Uterus (tissue), 4 donors: ENCODE measurements at places on chromosomes 5 and 9. TPM values are rescaled to one million over a fixed set of nuclear protein-coding genes. Genes with fewer than 3 reads are reported as not detected.

Gene FAM240B
- not detected for total RNA-seq

Gene PCA3
- total RNA-seq: not detected

Gene CD14
- total RNA-seq: 42.0 TPM

Gene SLC28A3
- not detected for total RNA-seq

DNA sequence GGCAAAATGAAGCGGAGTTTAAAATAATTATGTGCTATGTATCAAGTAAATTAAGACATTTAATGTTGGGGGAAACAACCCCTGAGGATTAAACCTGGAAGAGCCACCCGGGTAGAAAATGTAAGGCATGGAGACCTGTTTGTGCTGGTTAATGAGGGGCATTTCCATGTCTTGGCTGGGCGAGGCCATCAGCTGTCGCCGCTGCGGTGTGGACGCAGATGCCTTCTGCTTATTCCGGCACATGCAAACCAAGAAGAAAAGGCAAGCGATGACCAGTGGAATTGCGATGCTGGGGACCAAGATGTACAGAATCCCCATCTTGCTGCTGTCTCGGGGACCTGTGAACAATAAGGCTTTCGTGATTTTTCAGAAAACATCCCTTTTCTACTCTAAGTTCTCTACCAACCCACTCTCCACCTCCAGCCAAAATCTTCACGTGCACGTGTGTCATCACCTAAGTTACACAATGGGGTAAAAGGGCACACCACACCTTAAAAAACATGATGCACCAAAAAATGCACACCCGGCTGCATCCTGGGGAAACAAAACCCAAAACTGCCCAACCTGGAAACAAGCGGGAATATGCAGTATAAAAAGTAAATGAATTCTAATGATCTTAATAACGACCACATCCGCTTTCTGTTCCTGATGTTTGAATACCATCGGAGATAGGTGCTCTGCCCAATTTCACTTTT lies 223.5 kb downstream of the ROR2 start:
- DNase-seq: peak; percentile 10

DNA sequence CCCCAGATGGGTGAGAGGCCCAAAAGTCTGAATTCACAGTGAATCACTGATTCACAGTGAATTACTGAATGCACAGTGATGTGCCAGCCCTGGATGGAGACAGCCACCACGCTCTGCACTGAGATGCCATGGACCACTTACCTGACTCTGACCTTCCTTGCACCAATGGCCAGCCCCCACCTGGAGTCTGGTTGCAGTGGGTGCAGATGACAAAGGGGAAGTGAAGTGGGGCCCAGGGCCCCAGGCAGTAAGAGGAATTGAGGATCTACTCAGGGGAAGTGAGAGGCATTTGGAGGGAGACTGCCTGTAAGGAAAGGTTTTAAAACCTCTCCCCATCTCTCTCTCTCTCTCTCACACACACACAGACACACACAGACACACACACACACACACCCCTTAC lies 412.1 kb downstream of the CYLC2 start:
- DNase-seq: no peak

DNA sequence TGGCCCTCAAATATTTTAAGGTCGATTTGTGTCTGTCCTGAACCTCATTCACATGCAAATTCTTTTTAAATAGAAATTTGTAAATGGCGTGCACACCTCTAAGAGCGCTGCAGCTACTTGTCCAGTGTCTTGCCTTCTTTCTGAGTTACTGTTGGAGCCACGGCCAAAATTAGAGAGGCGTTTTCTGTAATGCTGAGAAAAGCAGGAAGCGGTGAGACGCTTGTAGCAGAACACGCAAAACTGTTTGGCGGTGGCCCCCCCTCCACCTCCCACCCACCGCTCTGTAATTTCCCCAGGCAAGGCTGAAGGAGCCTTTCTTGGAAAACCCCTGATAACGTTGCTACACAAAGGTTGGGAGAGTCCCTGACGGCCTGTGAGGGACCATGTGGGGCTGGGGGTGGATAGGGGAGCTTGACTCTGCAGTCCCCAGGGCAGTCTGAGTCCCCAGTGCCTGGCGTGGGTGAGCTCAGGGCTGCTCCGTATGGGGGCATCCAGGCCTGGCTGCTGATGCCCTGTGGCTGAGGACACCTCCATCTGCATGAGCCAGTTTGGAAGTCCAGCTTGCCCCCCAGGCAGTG lies 96.5 kb downstream of the GADD45G start:
- no peak for DNase-seq

GRCh38 chr9:5767968-5768932 lies 64.7 kb downstream of the ERMP1 start:
- DNase-seq: no peak

DNA sequence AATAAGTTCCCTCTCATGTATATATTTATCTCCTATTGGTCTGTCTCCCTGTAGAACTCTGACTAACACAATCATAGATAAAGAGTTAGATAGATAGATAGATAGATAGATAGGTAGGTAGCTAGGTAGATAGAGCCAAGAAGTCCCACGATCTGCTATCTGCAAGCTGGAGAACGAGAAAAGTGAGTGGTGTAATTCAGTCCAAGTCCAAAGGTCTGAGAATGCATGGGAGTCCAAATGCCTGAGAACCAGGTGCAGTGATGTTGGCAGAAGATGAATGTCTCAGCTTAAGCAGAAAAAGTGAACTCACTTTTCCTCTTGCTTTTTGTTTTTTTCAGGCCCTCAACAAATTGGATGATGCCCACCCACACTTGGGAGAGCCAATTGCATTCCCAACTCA lies 37.7 kb upstream of the ZFR start:
- DNase-seq: no peak

- no peak for DNase-seq
These were observed 555.5 kb upstream of the BRINP1 start for GRCh38 chr9:119924736-119925135.

DNA sequence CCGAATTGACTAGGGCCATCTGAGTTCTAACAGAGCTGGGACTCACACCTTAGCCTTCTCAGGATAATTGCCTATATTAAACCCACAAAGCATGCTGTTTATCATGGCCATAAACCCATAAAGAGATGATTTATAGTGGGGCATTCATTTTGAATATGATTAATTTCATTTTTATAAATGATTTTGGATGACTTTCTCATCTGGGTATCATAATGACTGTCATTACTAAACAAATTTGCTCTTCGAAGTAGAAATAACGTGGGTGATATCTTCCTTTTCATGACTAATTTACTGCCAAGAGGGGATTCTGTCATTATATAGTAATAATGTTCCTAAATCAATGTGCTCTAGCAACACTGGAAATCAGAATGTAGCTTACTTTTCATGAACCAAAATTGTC lies 498.2 kb downstream of the CDH12 start:
- no peak for DNase-seq

GRCh38 chr9:68895741-68896478 lies 118.0 kb downstream of the PRKACG start:
- DNase-seq: no peak

DNA sequence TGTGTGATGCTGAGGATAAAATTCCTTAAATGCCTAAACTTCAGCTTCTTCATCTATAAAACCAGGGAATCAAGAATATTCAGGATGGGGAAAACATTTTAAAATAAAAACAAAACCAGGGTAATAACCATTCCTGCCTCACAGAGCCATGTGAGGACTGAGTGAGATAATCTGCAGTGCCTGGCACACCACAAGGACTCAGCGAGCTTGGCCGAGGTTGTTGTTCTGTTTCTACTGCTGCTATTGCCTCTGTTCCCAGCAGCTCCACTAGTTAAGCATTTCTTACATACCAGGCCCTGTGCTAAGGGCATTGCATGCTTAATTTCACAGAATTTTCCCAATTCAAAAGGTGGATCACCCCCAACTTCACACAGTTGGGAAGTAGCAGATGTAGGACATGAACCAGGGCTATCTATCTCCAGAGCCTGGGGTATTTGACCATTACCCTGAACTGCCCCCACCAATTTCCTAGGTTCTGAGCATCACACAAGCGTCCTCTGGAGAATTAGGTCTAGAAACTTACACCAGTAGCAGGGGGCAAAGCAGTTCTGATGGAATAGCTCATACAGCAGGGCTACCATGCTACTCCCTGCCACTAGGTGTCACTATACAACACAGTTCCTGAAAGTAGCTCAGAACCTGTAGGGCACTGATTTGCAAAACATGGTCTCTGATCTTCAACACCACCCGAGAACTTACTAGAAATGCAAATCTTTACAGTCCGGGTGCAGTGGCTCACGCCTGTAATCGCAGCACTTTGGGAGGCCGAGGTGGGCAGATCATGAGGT lies 74.3 kb downstream of the LRSAM1 start:
- DNase-seq: no peak

GRCh38 chr5:115349001-115349817 lies 52.8 kb upstream of the CCDC112 start:
- DNase-seq: no peak

DNA sequence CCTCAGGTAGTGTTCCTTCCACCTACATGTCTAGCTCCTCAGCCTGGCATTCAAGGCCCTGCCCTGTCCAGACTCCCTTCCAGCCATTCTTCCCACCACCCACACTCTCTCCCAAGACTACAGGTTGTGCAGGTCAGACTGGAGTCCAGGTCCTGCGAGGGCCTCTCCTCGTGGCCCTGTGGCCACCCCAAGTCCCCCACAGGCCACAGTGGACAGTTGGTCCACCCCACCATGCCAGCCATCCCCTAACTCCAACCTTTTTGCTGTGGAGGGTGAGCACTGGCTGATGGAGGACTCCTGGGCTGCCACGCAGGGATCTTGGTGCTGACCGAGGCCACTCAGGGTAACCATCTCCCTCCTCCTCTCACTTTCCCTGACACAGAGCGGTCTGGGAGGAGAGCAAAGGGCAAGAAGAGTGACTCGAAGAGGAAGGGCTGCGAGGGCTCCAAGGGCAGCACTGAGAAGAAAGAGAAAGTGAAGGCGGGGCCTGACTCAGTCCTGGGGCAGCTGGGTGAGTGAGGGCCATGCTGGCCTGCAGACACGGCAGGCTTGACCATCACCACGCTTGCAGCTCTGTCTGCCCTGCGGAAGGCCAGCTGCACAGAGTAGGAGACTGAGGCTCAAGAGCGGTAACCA lies 51.0 kb downstream of the JADE2 start:
- no peak for DNase-seq

DNA sequence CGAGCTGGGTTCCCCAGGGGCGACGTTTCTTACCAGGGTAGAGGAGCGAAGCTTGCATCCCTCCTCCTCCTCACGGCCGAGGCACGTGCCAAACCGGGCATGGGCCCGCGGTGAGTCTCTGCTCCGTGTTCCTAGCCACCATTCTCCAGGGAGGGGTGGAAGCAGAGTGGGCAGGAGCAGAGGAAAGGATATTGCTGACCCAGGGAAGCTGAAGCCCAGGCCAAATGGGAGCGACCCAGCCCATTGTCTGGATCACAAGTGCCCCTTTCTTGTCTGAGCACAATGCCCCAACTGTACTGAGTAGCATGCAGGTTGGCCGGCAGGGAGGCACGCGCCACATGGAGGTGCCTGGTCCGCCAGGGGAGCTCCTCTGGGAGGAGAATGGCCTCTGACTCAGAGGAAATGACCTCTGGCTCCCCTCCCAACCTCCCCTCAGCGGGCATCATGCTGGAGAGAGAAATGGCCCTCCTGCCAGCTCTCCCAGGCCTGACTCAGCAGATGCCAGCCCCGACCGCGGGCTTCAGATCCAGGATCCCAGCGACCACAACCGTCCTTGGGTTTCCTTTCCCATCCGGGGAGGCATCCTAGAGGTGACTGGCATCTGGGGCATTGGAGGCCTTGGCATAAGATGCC lies 1.1 kb downstream of the PRR7 start:
- DNase-seq: no peak

GRCh38 chr9:92176800-92177185 lies 61.6 kb upstream of the SPTLC1 start:
- DNase-seq: no peak
